NCI-H1436 (cell line): ENCODE measurements at places on chromosomes 2 and 18.

DNA sequence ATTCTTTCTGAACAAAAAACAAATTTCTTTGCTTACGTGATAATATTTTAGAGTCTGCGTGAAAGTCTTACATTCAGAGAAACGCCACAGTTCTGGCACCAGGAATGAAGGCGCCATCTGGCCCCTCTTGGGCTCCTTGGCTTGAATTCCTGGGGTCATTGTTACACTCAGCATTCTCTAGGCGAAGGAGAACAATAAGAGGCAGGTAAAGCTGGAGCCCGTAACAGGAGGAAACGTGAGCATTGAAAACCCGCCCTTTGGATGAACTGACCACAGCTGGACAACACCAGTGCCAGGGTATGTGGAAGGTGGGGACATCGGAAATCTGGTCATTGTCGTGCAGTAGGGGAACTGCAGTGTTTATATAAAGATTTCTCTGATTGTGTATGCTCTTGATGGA is 144.8 kb downstream of the RNF152 start:
- DNase-seq, result no peak

DNA sequence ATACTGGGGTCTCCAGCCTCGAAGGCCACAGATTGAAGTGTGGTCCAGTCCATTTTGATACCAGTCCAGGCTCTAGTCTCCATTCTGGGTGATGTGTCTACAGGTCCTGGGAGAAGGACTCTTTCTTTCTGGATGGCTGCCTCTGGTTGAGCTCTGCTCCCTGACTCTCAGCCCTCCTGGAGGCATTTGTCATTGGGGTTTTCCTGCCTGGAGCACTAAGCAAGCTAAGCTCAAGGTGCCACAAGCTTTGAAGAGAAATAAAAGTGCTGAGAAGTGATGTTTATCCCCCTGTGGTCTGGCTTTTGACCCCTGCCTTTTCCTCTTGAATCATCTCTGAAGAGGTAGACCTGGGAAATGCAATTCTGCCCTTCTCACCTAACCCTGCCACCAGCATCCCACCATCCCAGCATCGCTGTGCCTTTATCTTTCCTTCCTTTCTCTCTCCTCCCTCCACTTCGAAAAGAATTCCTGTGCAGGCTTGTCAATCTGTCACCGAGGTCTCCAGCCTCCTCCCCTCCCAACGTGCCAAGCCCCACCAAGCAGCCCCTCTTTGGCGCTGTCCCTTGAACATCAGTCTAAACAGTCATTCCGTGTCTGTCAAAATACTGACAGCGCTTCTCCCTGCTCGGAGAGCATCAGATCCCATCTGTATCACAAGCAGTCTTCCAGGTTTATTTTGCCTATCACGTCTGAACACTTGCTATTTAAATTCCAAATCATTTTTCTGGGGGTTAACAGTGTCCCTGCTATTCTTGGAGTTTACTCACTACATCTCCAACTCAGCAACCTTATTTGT is 334.6 kb upstream of the SLC14A2 start:
- DNase-seq, result no peak

DNA sequence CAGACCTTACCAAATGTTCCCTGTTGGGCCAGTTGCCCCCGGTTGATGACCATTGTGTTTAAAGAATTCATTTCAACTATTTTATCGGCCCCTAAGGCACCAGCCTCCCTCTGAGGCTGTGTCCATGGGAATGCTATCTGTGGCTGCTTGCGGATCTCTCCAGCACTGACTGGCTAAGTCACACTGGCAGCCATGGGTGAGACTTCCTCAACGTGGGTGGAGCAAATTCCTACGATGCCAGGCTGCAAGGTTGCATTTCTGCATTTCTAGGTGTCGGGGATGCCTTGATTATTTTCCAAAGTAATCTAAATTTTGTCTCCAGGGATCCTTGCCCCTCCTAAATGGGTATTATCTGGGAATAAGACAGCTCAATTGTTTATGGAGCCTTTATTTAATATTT is 6.2 kb downstream of the CXCR4 start:
- DNase-seq, result no peak

DNA sequence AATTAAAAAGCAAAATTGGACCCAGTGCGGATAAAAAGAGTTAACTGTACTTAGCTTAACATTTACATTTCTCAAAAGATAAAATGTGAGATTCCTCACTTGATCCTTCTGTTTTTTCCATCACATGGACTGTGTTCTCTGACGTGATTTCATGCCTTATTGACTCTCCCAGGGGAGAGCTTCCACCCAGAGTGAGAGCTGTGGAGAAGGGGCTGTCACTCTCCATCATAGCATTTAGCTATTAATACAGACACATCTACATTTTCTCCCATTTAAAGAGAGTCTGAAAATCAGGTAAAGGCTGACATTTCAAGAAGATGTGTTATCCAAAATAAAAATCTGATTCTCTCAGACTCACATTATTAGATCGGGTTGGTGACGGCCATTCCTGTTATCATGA is 493.8 kb downstream of the FBXO15 start:
- DNase-seq, result no peak

DNA sequence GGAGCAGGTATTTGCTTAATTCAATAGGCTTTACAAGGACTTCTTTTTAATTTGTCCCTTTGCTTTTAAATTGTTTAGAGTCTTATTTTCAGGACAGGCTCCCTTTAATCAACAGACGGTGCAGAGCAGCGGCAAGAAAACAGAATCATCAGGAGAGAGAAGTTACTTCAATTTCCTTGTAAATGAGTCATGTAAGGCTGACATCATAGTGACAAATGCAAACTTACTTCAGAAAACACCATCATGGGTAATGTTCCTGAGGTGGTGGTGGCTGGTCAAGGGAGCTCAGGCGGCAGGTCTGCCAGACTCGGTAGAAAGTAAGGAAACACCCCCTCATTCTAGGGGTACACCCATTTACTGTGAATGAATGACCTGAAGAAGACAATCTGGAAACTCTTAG is 395.1 kb downstream of the FBXO15 start:
- no peak for DNase-seq

GRCh38 chr18:59446012-59446411 is 86.9 kb upstream of the LMAN1 start:
- DNase-seq, result no peak

DNA sequence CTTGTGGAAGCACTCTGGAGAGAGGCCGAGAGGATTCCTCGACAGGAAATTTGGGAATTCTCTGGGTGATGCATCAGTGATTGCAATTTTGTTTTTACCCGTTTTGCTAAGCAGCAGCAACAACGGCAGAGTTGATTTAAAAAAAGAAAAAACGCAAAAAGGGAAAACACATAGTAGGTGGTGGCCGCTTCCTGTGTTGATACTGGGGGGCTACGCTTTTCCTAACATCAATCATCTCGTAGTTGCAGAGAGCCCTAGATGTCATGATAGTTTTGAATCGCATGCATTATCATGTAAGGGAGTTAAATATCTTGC is 271 bp upstream of the RBM43 start:
- no peak for DNase-seq

DNA sequence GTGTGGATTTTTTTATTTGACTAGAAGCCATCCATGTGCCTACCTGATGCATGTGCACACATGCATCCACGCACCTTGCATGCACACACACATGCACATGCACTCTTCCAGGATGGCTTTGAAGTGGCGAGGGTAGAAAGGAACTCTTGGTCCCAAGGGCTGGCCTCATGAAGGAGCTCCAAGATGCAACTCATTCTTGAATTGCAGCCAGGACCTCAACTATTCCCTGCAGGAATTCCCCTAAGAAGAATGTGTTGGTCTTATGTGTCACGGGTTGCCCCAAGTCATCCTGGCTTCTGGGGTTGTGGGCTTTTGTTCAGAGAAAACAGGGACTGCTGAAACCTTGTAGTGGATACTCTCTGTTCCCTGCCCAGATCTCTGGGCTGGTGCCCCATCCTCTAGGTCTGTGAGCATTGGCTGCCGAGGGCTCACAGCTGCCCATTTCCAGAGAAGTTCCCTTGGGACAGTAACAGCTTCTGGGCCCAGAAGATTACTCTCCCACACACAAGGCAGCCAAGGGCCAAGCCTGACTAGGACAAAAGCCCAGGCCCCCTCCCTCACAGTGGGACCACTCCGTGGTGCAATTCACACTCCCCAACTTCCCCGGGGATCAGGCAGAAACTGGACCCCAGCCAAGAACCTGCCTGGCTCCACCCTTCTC is 137.6 kb downstream of the COPS8 start:
- DNase-seq, result peak; percentile 16

GRCh38 chr18:45317948-45318640 is 297.2 kb upstream of the SLC14A2 start:
- peak; percentile 52 for DNase-seq

DNA sequence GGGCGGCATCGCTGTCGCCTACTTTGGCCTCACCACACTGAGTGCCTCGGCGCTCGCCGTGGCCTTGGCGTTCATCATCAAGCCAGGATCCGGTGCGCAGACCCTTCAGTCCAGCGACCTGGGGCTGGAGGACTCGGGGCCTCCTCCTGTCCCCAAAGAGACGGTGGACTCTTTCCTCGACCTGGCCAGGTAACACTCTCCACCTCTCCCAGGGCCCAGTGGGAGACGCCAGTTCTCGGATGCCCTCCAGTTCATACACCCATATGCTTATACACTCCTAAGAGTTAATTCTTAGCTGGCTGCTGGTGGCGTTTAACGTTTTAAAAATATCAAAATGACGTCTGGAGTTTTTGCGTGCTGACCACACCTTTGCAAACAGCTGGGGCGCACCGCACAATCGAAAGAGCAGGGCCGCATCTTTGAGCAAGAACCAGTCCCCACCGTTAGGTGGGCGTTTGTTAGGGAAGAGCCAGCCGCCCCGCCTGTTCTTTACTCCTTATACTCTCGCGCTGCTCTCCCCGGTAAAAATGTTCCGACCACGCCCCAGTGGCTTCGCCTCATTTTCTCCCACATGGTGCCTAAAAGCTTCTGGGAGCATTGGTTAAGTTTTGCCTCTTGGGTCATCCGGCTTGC is 899 bp downstream of the SLC1A4 start:
- no peak for DNase-seq

DNA sequence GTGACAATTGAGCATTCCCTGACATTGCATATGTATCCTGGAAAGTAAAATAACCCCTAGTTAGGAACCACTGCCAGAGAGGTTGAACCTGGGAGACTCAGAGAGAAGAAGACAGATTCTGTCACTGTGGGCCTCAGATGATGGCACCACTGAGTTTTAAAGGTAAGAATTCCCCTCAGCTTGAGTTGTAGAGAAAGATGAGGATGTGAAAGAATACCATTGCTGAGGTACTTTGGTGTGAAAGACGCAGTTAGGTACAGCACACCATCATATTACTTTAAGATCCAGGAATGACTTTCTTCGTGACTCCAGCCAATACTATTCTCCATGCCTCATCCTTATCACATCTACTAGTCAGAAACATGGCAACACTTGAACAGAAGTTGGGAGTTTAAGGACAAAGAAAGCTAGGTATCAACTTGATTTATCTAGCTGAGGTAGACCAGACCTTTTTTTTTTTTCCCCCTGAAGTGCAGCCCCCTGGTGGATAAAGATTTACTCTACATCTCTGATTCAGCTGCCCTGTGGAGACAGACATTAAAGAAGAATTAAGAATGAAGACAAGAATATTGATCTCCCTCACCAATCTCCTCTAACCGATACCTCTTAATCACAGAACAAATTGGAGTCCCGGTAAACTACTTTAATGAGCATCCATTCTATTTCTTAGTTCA is 630.5 kb upstream of the FANCL start:
- no peak for DNase-seq

DNA sequence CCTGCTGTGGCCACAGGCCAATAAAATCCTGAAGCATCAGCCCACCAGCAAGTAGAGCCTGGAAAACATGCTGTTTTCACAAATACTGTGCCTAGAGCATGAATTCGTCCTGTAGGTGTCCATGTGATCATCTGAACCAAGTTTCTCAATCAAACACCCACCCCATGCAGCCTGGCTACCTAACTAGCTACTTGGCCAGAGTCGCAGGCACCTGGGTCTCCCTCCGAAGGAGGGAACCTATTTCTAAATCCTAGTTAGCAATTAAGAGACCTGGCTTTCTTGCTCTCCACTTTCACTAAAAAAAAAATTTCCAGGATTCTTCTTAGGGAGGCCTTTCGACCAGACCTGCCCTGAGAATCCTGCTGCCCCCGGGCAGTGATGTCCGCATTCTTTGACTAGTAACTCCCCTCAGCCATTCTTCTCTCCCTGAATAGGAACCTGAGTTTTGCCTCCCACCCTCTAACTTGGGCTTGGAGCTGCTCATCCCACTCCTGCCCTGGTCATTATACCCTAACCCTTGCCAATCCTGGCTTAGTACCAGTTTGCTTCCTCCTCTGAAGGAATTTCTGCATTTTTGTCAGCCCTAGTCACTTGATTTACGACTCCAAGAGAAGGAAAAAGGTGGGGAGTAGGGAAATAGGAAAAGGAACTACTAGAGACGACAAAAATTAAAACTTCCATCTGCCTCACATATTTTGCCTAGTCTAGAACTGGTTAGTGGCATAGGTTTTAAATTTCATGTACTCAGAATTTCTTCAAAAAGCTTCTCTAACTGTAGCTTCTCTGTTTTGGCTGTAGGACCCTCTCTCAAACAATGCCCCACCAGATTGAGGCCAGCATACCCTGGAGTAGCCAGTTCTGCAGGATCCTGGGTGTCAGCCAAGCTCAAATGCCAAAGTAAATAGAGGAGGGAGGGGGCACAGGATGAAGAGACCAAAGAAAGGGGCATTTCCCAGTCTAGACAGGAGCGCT is 25.4 kb upstream of the TANK start:
- no peak for DNase-seq

- DNase-seq, result no peak
Observed at GRCh38 chr2:144625226-144625625, 105.3 kb upstream of the ZEB2 start.

- DNase-seq, result no peak
Observed at GRCh38 chr2:194494401-194494800, 1162.6 kb upstream of the SLC39A10 start.

DNA sequence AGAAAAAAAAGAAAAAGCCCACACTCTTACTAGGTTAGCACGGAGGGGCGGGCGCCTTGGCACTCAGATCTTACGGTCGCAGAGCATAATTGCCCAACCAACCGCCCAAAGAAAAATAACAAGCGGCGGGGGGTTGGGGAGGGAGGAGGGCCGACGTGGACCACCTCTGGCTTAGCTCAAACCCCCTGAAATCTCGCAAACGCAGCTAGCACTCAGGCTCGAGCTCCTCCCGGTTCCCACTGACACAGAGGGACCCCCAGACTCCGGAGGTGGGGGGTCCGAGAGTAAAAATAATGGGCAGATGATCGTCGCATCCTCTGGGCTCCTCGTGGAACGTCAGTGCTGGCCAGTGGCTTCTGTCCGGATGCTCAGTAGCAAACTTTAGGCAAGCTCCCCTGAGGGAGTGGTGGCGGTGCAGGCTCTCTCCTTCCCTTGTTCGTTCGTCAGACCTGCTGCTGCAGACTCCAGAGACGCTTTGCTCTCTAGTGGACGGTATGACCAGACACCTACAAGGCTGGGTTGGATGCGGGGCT is 12.0 kb downstream of the CATIP start:
- peak; percentile 17 for DNase-seq
